ENCODE measurements at places on chromosomes 7 and 10. TPM values are rescaled to one million over a fixed set of nuclear protein-coding genes. Genes with fewer than 3 reads are reported as not detected.
A peak's percentile ranks its signal among the peaks of the same experiment; 100 is the strongest.

- no peak for DNase-seq
Measured at GRCh38 chr10:79229071-79229541, 118.2 kb upstream of the PPIF start.

GRCh38 chr7:35036361-35037171, 719 bp downstream of the DPY19L1 start:
- DNase-seq = peak; percentile 18

DNA sequence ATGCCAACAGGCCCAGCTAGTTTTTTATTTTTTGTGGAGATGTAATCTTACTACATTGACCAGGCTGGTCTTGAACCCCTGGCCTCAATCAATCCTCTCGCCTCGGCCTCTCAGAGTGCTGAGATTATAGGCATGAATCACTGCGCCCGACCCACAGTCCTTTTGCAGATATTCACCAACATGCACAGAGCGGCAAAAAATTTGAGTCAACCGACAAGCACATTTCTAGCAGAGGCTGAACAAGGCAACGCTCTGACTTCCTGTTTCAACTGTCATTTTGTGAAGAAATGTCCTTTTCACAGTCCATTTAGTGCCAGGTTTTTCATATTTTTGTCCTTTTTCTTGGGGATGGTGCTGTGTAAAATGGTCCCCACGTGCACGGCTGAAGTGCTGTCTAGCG, 71.1 kb upstream of the KAT6B start:
- no peak for DNase-seq

GRCh38 chr10:77269163-77269562, 368.4 kb downstream of the KCNMA1 start:
- no peak for DNase-seq

DNA sequence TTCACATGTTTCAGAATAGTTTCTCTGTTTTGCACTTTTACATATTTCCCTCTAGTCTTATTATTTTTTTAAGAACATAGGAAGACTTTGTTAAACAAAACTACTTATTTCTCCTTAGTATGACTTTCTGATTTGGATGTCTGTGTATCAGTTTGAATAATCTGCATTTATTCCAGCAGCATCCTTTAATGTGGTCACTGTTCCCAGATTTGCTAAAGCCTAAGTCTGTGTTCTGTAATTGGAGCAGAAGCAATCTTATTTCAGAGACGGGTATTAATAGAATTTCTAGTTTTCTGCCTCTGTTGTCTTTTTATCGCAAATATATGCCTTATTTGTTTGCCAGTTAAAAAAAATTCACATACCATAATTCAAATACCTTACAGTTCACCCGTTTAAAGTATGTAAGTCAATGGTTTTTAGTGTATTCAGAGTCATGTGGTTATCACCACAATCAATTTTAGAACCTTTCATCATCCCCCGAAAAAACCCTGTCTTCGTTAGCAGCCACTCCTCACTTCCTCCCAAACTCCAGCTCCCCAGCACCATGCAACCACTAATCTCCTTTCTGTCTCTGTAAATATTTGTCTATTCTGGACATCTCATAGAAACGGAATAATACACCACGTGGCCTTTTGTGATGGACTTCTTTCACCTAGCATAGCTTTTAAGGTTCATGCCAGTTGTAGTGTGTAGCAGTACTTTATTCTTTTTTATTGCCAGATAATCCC, 58.7 kb downstream of the INPP5F start:
- no peak for DNase-seq

DNA sequence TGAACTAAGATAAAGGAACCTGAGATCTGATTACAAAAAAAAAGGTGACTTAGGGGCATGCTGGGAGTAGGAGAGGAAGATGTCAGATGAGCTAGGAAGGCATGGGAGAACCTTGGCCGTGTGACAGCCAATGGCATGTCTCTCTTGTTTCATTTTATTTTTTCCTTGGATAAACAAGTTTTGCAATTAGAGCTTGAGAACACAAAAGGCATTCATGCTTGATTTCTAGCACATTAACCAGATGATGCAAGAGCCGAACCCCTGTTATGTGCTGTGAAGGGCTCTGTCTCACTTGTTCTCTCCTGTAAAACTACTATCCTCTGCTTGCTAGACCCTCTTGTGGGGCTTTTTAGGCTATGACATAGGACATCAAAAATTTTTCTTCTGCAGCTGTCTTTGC, 134.3 kb upstream of the ASAH2 start:
- DNase-seq = no peak

- no peak for DNase-seq
Measured at GRCh38 chr7:1946773-1947450, 276.8 kb downstream of the ELFN1 start.

DNA sequence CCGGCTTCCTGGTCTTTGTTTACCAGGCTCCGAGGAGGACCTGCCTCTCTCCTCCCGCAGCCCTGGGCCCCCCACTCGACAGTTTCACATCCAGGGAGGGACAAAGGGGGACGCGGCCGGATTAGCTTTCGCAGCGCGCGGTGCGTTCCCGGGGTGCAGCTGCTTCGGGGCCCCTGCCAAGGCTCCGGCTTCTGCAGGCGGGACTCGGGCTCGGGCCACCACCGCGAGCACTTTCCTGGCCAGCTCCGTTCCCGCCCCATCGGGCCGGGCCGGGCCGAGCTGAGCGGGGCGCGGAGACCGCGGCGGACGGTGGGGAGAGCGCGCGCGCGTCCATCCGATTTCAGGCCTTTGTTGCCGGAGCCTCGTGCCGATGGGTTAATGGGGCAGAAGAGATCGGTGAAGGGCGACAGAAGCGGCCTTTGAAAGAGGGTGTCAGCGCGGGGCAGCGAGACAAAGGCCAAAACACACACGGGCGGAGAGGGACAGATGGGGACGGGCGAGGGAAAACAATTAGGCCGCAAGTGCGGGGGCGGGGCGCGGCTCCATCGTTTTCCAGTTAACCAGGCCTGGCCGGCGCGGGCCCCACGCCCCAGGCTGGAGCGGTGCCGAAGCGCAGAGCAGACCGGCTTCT, 8.5 kb upstream of the UNCX start:
- no peak for DNase-seq

GRCh38 chr7:126450269-126450671, 802.5 kb downstream of the GRM8 start:
- DNase-seq = no peak

DNA sequence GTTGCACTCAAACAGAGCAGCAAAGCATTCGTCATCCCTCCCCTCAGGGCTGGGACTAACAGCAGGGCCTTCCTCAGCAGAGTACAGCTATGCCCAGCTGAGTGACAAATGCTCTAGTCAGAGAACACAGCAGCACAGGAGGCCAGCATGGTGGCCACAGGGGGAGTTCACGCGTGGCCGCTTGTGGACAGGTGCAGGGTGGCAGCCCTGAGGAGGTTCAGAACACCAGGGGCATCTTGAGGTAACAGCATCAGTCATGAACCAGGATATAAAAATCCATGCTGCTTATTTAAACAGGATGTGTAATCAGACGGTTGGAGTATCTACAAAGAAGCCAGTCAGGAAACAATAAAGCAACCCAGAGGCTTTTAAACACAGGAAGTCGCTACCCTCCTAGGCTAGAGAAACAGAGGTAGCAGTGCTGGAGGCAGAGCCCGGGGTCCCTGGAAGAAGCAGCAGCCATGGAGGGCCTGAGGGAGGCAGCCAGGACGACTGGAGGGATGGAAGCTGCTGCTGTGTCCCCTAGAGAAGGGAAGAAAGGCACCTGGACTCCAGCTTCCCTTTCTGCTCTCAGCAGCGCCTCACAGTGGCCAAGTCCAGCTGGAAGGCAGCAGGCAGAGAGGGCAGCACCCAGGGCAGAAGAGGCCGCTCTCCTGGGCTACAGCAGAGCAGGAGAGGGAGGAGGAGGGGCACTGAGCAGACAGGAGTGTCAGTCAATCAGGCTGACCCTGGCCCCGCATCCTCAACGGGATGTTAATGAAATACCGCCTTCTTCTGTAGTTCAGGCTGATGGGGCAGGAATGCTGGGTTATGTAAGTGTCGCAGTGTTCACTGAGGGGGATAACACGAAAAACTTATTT, 70.8 kb upstream of the UCN3 start:
- DNase-seq = peak; percentile 75

GRCh38 chr10:63675171-63675570, 154.0 kb downstream of the REEP3 start:
- no peak for DNase-seq

DNA sequence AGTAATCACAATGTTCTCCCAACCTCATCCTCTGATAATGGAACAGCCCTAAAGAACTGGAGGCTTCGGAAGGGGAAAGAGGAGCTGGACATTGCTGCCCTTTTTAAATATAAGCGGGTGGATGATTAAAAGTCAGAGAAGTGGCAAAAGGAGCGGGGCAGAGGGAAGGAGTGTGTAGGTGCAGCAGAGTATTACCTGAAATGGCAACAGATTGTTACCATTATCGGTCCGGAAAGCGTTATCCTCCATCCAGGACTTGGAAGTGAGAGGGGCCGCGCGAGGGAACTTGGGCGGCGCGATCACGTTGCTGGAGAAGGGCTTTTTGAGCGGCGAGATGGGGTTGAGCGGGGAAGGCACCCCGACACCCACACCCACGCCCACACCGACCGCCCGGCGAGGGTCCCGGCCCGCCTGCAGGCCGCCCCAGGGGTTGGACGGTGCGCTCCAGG, 51.7 kb downstream of the CPEB3 start:
- no peak for DNase-seq

DNA sequence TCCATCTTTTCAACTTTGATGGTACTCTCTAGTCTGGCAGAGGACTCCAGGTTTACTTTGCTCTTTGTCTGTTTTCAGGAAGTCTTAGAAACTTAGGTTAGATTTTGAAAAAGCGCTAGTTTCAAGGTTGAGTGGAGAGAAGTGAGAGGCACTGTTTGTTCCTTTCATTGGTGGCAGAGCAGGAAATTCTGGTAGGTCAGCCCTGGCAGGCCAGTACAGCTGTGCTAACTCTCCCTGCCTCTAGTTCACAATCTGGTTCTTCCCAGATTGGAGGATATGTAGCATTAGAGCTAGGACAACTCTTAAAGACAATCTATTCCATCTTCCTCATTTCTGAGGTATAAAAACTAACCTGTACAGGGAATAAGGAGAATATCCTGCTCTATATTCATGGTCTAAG, 160.9 kb upstream of the FZD1 start:
- no peak for DNase-seq

GRCh38 chr10:22228943-22229801, 11.4 kb upstream of the EBLN1 start:
- peak; percentile 85 for DNase-seq

DNA sequence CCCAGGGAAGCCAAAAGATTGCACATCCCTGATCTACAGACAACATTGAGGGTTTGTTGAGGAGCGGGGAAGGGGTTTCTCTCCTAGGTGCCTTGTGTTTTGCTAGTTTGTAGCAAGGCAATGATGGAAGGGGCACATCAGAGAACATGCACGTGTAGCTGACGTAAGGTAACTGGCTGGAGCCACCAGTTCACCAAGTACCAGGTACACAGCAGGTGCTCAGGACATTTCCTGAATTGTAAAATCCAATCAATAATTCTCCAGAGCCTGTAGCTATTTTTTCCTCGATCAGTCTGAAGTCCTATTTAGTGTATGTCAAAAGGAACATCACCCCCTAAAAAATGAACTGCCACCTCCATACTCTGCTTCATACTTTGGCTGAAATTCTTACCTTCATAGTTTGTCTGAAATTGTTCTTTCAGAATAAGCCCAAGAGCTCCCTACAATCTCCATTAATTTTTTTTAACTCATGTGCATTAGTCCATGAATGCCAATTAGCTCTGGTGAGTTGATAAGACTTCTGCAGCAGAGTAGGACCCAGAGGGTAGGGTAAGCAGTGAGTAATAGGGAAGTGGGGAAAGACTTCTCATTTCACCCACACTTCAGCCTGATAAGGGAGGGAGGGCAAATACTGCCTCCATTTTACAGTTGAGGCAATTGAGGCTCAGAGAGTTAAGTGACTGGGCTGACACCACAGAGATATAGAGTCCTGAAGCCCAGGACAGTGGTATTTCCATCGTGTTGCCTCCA, 36.0 kb upstream of the SLC26A3 start:
- DNase-seq = no peak

DNA sequence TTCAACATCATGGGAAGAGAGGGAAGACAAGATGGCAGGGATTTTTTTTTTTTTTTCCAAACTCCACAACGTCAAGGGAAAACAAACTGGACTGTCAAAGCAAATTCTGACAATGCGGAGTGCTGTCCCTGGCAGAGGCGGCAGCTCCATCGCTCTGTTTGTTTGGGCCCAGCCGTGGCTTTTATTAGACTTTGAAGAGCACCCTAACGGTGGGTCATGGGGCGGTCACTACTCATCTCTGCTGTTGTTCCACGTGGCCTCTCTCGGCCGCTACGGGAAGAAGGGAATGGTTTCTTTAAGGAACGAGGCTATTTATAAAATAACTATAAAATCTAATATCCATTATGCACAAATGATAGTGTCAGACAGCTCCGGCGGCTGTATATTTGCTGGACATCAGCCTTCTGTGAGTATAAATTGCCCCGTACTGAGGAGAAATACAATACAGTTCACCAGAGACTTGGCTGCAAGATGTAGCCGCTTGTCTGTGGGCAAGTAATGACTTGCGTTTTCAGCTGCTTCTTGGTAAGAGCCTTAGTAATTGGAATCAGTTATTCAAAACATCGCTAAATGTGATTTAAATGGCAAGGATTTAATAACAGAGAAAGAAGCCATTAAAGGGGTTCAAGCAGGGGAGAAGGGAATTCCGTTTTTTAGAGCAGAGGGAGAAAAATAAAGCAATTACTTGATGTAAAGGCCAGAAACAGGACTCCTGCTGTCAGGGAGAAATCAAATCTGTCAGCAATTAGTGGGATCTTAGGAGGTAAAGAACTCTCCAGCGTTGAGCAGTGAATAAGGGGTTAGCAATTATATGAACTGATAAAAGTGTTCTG, 61.7 kb upstream of the RAB11FIP2 start:
- DNase-seq = no peak

DNA sequence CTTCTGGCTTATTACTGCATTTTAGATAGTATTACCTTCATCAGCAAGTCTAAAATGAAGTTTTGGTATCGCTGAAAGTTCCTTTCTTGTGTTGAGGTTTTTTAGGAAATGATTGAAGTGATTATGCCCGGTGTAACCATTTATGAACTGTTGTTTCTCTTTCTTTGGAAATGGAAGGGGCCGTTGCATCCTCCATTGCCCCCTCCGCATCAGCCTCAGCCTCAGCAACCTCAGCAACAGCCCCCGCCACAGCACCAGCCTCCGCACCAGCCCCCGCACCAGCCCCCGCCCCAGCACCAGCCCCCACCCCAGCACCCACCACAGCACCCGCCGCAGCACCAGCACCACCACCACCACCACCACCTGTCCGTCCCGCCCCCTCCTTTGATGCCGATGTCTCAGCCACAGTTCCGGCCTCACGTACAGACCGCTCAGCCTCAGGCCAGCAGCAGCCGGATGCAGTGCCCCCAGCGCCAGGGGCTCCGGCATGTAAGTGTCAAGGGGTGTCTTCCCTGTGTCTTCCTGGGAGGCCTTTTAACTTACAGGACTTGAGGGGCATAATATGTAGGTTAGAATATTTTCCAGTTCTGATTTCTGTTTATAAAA, 72.6 kb downstream of the SHH start:
- DNase-seq = no peak

The MRPS16 gene
- total RNA-seq = 125 TPM

The PPP1R17 gene
- not detected for total RNA-seq

The AKR1D1 gene
- total RNA-seq = not detected

The FRMPD2 gene
- not detected for total RNA-seq
